ENCODE measurements at places on chromosomes 5 and 9.

- no peak for DNase-seq
Observed at GRCh38 chr5:2196416-2196815, 313.7 kb upstream of the IRX4 start.

GRCh38 chr9:95962936-95963335 lies 87.4 kb downstream of the ERCC6L2 start:
- no peak for DNase-seq

GRCh38 chr9:136915632-136916329 lies 28.8 kb downstream of the FBXW5 start:
- DNase-seq, result no peak

GRCh38 chr9:91085517-91086291 lies 276.0 kb downstream of the AUH start:
- no peak for DNase-seq

DNA sequence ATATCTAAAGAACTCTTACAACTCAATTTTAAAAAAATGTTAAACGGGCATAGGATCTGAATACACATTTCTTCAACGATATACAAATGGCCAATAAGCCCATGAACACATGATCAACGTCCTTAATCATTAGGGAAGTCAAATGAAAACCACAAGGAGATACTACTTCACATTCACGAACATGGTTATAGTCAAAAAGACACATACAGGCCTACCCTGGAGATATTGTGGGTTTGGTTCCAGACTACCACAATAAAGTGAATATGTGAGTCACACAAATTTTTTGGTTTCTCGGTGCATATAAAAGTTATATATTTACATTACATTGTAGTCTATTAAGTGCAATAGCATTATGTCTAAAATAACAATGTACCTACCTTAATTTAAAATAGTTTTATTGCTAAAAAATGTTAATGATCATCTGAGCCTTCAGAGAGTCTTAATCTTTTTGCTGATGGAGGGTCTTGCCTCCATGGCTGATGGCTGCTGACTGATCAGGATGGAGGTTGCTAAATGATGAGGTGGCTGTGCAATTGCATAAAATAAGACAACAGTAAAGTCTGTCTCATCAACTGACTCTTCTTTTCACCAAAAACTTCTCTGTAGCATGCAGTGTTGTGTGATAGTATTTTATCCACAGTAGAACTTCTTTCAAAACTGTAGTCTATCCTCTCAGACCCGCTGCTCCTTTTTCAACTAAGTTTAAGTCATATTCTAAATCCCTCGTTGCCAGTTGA lies 15.1 kb downstream of the AK3 start:
- DNase-seq, result no peak

GRCh38 chr5:20469792-20470191 lies 481.8 kb upstream of the CDH18 start:
- no peak for DNase-seq

DNA sequence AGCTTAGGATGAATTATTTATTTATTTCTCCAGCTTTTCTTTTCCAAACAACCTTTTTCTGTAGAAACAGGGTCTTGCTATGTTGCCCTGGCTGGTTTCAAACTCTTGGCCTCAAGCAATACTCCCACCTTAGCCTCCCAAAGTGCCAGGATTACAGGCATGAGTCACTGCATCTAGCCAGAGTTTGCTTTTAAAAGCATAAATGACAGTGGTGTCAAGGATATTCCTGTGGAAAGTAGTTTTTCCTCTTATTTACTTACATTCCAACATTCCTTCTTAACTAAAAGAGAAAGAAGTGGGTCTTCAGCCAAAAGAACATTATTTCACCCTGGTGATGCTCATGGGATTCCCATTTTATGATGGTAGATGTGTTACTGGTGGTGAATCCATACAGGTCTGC lies 62.4 kb downstream of the GRIA1 start:
- DNase-seq, result no peak

- DNase-seq, result no peak
Observed at GRCh38 chr9:136372561-136373299, 739 bp downstream of the CARD9 start.

- DNase-seq, result no peak
Observed at GRCh38 chr9:106324053-106324585, 538.8 kb upstream of the ZNF462 start.

GRCh38 chr5:150623152-150623877 lies 17.1 kb upstream of the SYNPO start:
- DNase-seq, result no peak

DNA sequence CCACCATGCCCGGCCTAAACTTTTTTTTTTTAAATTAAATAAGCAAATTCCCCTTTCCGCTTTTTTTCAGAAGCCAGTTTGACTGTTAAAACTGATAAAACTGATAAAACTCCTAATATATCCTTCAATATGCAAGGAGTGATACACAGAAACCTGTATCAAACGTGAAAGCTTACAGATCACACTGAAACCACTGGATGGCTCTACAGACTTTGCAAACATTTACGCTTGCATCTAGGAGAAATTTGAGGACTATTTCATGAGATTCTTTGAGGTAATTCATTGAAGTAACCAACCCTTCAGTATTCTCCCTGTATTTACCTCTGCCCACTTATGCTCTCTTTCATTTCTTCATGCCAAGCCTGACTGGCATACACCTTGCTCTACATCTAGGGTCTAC lies 40.6 kb upstream of the CHD1 start:
- DNase-seq, result no peak

GRCh38 chr9:123622711-123623241 lies 266.8 kb downstream of the CRB2 start:
- no peak for DNase-seq

DNA sequence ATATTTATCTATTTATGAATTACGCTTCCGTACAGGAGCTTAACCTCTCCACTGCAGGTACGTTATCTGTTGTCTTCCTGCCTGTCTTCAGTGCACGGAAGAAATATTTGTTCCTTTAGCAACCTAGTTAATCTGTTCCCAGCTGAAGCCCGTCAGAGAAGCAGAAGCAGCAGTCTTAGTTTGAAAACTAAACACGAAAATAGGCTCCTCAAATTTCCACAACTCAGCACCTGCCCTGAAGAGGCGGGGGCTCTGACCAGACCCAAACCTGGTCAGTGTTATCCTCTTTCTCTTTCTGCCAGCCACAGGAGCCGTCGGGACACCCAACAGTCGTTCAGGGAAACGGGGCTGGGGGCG lies 462 bp downstream of the NUDCD2 start:
- no peak for DNase-seq

All from effector CD8-positive, alpha-beta T cell (primary cell).